Activated CD4-positive, alpha-beta memory T cell treated with anti-CD3 and anti-CD28 coated beads, Interleukin-2, amount 10 ng/mL, durations not matched to agents 7 days and 5 days (primary cell): ENCODE measurements at places on chromosomes 11 and 22.
A peak's percentile ranks its signal among the peaks of the same experiment; 100 is the strongest.

- DNase-seq, result no peak
Observed at GRCh38 chr11:131851964-131852755, 481.7 kb downstream of the NTM start.

- peak; percentile 80 for DNase-seq
Observed at GRCh38 chr22:38051900-38052862, 5.0 kb upstream of the PICK1 start.

DNA sequence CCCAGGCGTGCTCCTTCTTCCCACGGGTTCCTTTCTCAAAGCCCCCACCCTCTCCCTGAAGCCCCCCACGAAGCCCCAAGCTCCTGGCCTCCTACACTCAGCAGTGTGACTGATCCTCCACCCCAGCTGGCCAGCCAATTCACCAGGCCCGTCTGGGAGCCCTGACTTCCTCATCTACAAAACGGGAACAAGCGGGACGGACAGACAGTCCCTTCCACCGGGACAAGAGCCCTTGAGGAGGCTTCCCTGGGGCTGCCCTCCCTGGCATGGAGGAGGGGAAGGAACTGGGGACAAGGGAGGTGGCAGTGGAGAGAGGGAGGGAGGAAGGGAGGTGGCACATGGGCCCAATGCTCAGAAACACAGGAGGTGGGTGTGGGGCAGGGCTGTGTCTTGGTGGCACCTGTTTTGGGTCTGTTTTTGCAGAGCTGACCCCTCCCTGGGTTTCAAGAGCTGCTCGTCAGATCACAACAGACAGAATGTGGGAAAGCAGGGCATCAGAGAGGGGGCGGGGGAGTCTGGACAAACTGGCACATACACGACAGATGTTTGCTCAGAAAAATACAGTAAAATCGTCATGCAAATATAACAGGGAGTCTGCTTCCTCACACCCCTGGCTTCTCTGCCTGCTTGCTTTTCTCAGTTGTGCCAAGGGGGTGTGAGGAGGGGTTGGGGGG is 56.8 kb downstream of the ELFN2 start:
- DNase-seq, result no peak

GRCh38 chr11:111920908-111921307 is 2.2 kb downstream of the C11orf52 start:
- no peak for DNase-seq

DNA sequence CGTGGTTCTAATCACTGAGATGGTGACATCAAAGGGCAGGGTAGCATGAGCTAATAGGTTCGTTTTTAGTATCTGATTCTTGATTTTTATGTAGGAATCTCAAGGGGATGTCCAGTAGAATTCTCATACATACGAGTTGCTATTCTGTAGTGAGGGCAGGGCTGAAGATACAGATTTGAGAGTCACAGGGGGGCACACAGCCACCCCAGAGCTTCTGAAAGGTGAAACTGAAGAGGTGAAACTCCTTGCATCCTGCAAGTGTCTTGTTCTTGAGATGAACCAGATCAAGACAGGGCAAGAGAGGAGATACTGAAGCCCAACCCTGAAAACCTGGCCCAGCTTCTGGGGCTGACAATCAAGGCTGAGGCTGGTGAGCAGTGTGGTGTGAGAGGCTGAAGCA is 35.6 kb upstream of the TMEM123 start:
- no peak for DNase-seq

GRCh38 chr11:34972892-34973291 is 56.5 kb downstream of the PDHX start:
- no peak for DNase-seq
